ENCODE measurements at places on chromosomes 2 and 18. TPM values are rescaled to one million over a fixed set of nuclear protein-coding genes. Genes with fewer than 3 reads are reported as not detected.

DNA sequence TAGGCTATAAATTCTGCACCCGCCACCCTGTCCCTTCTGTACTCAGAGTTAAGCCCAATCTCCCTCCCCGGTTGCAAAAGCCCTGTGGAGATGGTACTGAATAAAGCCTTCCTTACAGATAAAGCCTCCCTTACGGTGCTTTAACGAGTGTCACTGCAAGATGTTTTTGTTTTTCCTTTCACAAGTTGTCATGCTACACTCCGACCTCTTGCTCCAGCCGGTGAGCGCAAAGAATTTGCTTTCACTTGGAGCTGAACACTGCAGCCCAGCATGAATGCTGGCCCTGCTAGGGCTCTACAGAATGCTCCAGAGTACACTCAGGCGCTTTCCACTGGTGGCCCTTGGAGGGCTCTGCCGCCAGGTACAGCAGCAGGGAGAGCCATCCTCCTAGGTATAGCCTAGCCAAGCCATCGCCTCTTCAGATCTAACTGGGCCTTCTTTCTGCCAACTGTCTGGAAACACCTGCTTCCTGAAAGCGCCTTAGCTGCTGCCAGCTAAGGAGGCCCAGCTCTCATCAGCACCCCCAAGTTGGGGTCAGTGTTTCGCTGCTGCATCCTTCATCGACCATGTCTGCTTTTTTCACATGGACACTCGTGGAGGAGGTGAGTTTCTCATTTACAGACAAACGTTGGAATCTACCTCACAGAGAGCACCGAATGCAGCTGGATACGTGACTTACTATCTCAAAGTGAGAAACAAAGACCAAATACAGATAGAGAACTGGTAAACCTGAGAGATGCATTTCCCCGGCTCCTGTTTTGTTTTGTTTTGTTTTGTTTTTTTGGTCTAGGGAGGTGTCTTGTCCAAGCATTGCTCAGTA is 13.4 kb upstream of the CREG2 start:
- DNase-seq = no peak

- DNase-seq = no peak
These were observed 99.0 kb upstream of the COPS8 start for GRCh38 chr2:236986524-236987330.

DNA sequence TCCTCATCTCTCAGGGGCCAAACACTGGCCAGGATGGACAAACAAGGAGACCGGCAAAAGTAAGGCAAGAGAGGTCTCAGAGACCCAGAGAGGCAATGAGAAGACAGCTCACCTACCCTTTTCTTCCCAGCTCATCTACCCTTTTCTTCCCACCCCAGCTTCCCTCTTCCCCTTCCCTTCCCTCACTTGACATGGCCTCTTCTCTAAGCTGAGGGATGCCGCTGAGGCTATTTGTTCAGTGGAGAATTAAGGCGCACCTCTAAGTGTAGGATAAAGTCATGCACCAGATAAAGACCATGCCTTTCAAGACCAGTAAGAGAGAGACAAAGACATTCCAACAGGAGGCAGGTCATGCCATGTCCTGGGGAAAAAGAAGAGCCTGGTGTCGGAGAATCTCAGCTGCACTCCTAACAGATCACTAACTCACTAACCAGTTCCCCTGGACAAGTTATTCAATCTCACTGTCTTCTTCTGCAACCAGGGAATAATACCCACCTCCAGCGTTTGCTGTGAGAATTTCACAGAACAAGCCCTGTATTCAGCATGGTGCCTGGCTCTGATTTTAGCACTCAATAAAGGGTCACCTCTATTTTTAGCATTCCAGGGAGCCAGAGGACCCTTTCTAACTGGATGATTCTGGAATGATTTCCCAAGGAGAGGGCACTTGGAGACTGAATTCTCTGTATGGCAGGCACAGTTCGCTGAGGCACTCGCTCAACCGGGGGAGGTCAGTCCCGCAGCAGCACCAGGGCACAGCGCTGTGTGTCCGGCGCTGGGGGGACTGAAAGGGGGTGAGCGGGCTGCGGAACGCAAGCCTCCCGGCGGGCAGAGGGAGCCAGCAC is 3.0 kb upstream of the FOSL2 start:
- DNase-seq = no peak

- DNase-seq = peak; percentile 74
These were observed at the start of gene RSAD2 for GRCh38 chr2:6877402-6878304. RSAD2 (plus strand) TSS chr2:6877777; CDS start chr2:6877801, 24 bp downstream.

DNA sequence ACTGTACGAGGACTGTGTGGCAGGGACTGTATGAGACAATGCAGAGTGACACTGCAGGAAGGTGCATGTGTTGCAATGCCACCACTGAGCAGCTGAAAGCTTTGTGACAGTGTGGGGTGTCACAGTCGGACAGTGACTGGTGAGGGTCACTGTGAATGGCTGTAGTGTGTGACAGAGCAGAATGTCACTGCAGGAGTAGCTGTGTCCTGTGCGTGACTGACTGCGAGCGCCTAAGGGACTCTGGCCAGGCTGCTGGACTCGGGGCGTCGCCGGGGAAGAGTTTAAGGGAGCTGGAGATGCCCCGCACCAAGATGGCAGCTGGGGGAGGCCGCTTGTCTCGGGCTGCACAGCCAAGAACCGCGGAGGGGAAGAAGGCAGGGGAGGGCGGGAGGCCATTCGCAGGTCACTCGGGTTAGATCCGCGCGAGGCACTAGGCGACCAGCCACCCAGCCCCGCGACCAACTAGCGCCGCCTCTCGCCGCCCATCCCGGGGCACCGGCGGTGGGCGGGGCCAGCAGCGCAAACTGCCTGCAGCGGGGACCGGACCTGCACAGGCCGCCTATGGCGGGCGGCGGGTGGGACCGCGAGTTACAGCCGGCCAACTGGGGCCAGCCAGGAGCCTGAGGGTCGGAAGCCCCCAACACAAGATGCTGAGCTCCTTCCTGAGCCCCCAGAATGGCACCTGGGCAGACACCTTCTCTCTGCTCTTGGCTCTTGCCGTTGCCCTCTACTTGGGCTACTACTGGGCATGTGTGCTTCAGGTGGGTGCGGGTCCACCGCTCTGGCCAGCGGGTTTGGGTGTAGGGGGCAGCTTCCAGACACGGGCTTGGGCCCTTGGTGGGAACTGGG is at the start of gene ABHD1:
Gene ABHD1, plus strand, starts transcription at position 514 of the 849 bp plus-strand sequence. Its CDS starts 134 bp downstream, at position 648.
- peak; percentile 65 for DNase-seq

DNA sequence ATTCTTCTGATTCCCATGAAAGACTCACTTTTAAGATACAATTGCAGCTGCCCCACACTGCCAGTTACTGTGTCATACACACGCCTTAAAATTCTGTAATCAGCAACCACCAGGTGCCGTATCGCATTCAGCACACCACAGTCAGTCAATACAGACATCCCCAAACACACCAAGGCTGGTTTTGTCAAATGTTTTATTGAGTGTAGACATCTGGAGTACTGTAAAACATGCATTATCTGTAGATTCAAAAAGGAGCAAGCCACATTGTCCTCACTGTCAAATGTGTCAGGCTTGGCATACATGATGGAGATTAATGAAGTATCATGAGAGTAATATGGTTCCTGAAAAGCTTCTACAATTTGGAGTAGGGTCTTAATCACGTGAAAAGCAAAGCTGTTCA is 109.7 kb upstream of the SP3 start:
- no peak for DNase-seq

DNA sequence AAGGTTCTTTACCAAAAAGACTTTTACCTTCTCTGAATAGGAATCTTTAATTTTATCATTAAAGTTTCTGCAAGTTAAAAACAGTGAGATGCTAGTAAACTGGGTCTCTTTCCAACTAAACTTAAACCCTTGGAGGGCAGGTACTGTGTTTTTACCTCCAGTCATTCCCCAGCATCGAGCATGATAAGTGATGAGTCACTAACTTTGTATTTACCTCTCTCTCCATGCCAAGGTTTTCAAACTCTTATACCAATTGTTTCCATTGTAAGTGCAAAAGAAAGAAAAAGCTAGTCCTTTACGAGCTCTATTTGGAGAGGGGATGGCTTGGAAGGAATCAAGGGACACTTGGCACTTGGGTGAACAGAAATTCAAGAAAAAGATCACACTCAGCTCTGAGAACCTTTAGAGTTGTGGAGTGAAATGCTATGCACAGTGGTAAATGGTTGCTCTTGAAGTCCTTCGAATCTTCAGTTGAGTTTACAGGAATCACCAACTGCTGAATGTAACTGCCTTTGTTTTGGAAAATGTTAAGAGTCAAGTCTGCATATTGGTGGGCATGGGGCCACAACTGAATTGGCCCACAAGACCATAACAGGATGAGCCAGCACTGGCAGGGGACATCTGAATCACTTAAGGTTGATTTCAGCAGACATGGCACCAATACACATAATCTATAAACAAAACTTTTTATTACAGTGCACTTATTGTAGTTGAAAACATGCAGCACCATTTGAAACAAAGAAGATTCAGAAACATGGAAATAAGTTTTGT is 8.3 kb upstream of the RBM43 start:
- no peak for DNase-seq

ZNF385B gene
- not detected for total RNA-seq

DNA sequence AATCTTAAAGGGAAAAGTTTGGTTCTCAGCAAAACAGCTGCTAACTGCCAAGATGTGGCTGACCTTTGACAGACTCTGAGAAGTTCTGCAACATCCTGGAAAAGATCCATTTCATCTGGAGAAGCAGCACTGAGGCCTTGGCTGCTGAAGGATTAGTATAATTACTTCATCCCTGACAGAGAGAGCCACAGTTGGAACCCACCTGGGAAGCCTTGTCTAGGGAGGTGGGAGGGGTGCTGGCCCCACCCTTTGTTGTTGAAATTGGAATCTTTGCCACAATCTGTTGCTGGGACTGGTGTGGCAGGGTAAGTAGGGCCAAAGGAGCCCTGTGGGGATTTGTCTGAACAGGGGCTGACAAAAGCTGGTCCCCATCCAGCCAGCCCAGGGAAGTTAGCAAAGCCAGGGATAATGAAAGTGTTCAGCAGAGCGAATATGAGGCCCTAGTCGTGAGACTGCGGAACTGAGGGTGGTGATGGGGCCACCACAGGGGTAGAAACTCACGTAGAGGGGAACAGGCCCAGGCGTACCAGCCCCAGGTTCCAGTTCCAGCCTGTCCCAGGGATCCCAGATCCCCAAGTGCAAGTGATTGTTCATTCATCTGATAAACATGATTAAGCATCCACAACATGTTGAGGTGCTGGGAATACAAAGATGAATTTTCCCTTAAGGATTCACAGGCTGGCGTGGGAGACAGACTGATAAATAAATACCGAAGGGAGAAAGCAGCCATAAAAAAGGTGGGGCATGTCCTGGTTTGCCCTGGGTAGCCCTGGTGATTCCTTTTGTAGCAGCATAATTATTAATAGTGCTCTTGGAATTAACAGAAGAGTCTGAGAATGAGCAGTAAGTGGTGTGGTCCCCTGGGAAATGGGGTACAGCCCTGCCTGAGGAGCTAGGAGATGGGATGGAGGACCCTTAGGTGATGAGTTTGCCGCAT is 60.0 kb downstream of the MYO1B start:
- no peak for DNase-seq

DNA sequence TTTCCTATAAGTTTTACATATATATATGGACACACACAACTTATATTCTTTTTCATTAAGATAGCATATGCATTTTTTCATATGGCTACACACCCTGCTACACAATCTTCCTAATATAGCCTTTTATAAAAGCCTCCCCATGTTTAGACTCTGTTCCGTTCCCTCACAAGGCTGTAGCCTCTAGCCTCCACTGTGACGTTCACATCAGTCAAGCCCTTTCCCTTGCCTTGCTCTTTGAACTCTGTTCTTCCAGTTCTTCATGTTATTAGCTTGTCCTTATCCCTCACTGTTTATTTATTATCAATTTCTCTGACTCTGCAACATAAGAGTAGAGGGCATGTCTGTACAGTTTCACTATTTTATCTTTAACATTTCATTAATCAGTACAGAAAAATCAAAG is 38.9 kb downstream of the HADHB start:
- DNase-seq = no peak

GRCh38 chr2:148007219-148007900 is 13.2 kb downstream of the ORC4 start:
- DNase-seq = no peak

ANKRD29 gene
- 0.58 TPM for total RNA-seq

DNA sequence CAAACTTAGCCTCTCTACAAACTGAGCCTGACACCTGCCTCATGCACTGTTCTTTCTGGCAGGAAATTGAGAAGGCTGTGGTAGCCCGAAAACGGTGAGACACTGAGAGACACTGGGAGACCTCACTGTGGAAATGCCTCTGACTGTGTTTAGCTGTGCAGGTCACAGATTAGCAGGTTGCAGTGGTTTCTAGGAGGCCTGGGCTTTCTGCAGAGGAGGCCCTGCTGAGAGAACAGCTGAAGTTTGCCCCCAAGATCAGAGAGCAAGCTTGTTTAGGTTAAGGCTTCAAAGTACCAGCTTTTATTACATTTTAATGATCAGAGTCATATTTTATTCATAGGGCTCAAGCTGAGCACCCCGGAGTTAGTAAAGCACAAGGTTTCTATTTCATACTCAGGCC is 68.7 kb upstream of the LYPD6 start:
- DNase-seq = no peak

FSIP2 gene
- 0.39 TPM for total RNA-seq

All from CD4-positive, alpha-beta T cell (primary cell).